ENCODE measurements at places on chromosomes 13 and 19. TPM values are rescaled to one million over a fixed set of nuclear protein-coding genes. Genes with fewer than 3 reads are reported as not detected.

GRCh38 chr19:571566-571974, 826 bp upstream of the BSG start:
- H3K27me3 ChIP-seq, result no peaks in the 10 kb centered on the region
- H3K4me3 ChIP-seq, result peak overlapping the region; percentile 43
- peaks cover 25% of the 10 kb centered on the region for H3K4me1 ChIP-seq
- DNase-seq, result peak; percentile 42

DNA sequence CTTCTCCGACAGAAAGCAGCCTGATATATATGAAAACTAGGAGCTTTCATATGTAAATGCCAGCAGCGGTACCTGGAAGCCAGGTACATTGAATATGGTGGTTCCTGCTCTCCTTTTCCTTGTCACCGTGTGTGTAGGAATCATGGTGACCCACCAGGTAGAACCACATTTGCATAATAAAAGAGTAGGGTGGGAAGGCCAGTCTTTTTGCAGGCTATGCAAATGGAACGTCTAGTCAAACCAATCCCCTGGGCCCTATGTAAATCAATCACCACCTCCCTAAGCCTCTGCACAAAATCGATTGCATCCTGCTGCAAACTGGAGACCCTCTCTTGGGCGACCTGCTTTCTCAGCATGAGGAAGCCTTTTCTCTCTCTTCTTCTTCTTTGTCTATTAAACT, 22.2 kb upstream of the ZNF181 start:
- no peak for DNase-seq
- no peak overlapping the region for H3K4me3 ChIP-seq
- H3K36me3 ChIP-seq, result no peaks in the 10 kb centered on the region
- 0 out of 2 replicates have a peak, but pooled peaks cover 4% of the 10 kb centered on the region for H3K27me3 ChIP-seq
- no peak overlapping the region for H3K27ac ChIP-seq
- H3K4me1 ChIP-seq, result peaks cover 4% of the 10 kb centered on the region

DNA sequence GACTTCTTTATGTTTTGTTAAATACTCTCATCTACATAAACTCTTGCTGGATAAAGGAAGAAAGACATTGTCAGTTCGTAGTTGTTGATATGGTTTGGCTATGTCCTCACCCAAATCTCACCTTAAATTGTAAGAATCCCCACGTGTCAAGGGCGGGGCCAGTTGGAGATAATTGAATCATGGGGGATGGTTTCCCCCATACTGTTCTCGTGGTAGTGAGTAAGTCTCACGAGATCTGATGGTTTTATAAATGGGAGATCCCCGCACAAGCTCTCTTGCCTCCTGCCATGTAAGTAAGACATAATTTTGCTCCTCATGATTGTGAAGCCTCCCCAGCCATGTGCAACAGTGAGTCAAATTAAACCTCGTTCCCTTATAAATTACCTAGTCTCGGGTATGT, 3.6 kb downstream of the ADGRE1 start:
- H3K27ac ChIP-seq, result no peak overlapping the region
- peaks cover 5% of the 10 kb centered on the region for H3K27me3 ChIP-seq
- no peak overlapping the region for H3K4me3 ChIP-seq
- DNase-seq, result no peak

DNA sequence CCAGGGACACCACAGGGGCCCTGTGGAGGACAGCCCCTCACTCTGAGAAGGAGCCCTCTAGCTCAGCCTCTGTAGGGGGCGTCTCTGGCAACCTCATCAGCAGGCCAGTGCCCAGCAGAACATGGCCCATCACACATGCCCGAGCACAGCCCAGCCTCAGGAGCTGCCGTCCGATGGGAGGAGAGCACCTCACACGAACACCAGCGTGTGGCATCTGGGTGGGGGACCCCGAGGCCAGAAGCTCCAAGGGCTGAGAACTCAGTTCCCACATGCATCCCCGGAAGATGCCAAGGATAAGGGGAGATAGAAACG, 11.3 kb downstream of the SH3GL1 start:
- DNase-seq, result no peak
- H3K4me1 ChIP-seq, result peaks cover 55% of the 10 kb centered on the region
- peaks cover 74% of the 10 kb centered on the region for H3K36me3 ChIP-seq
- H3K4me3 ChIP-seq, result no peak overlapping the region
- H3K27ac ChIP-seq, result no peak overlapping the region
- no peaks in the 10 kb centered on the region for H3K27me3 ChIP-seq

DNA sequence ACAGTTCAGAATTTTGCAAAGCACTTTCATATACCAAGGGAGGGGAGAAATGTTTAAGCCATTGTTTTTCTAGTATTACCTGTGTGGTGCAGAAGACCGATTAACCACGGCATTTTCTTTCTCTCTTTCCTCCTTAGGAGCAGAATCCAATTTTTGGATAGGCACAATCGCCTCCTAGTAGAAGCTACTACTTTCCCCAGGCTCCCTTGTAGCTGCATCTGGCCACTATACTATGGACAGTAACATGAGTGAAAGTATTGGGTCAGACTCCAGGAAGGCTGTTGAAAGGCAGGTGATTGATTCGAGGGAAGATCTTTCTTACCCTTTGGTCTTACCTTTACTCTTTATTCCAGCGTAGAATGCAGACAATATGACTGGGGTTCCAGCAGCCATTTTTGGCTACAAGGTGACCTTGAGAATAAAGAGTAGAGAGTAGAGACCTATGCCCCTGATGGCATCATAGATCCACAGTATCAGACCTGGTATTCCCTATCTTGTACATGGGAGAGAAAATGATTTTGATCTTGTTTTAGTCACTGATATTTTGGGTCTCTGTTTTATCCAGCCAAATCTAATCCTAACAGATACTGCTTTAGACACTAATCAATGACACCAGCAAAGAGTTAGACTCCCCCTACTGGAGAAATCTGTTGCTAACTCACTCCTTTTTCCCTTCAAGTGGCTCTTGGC, 77.0 kb downstream of the LRRC63 start:
- no peaks in the 10 kb centered on the region for H3K27me3 ChIP-seq
- H3K4me1 ChIP-seq, result peaks cover 15% of the 10 kb centered on the region
- H3K4me3 ChIP-seq, result no peak overlapping the region
- no peaks in the 10 kb centered on the region for H3K36me3 ChIP-seq

GRCh38 chr19:18551631-18552030, 6.0 kb upstream of the KXD1 start:
- no peak overlapping the region for H3K27ac ChIP-seq
- no peak overlapping the region for H3K4me3 ChIP-seq
- no peaks in the 10 kb centered on the region for H3K27me3 ChIP-seq
- no peaks in the 10 kb centered on the region for H3K4me1 ChIP-seq

GRCh38 chr19:50833117-50833801, at the start of gene KLK15:
Gene KLK15, minus strand, starts transcription at chr19:50833574. Its CDS starts 2,082 bp downstream, at chr19:50831492.
- peaks cover 10% of the 10 kb centered on the region for H3K27me3 ChIP-seq
- H3K4me1 ChIP-seq, result peaks cover 21% of the 10 kb centered on the region
- H3K4me3 ChIP-seq, result no peak within 1 kb of the TSS
- H3K27ac ChIP-seq, result no peak within 1 kb of the TSS
- no peaks in the 10 kb centered on the region for H3K36me3 ChIP-seq

GRCh38 chr19:10543059-10543419, 665 bp upstream of the ATG4D start:
- H3K4me1 ChIP-seq, result peaks cover 43% of the 10 kb centered on the region
- peaks cover 20% of the 10 kb centered on the region for H3K36me3 ChIP-seq
- DNase-seq, result no peak
- no peak overlapping the region for H3K27ac ChIP-seq
- H3K27me3 ChIP-seq, result no peaks in the 10 kb centered on the region

DNA sequence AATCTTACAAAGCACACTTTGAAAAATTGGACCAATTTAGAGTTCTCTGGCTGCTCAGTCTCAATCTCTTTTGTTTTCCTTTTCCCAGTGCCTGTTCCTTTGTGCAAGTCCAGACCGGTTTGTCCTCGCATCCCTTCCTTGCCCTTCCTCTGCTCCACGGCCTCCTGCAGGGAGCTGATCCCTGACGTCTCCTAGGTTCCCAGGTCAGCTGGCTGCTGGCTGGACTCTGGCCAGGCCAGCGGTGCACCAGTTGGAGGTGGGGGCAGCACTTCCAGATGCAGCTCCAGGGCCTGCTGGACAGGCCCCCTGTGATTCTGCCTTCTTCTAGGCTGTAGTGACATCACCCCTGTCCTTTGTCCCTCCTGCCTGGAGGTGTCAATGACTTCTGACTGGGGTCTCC, 44.0 kb upstream of the KPNA3 start:
- H3K27me3 ChIP-seq, result no peaks in the 10 kb centered on the region
- H3K4me3 ChIP-seq, result no peak overlapping the region
- DNase-seq, result no peak
- peaks cover 3% of the 10 kb centered on the region for H3K4me1 ChIP-seq
- no peaks in the 10 kb centered on the region for H3K36me3 ChIP-seq
- H3K27ac ChIP-seq, result no peak overlapping the region

GRCh38 chr19:38819231-38819920, 6.6 kb upstream of the LGALS4 start:
- H3K27ac ChIP-seq, result peak overlapping the region; percentile 67
- DNase-seq, result peak; percentile 93
- no peaks in the 10 kb centered on the region for H3K27me3 ChIP-seq
- peaks cover 22% of the 10 kb centered on the region for H3K36me3 ChIP-seq

Gene APLP1
- total RNA-seq, result 9.9 TPM

Gene DAND5
- 0.74 TPM for total RNA-seq

Gene SSBP4
- 189 TPM for total RNA-seq
